Amygdala (tissue), 56 donors: ENCODE measurements at places on chromosomes 1 and 21.

DNA sequence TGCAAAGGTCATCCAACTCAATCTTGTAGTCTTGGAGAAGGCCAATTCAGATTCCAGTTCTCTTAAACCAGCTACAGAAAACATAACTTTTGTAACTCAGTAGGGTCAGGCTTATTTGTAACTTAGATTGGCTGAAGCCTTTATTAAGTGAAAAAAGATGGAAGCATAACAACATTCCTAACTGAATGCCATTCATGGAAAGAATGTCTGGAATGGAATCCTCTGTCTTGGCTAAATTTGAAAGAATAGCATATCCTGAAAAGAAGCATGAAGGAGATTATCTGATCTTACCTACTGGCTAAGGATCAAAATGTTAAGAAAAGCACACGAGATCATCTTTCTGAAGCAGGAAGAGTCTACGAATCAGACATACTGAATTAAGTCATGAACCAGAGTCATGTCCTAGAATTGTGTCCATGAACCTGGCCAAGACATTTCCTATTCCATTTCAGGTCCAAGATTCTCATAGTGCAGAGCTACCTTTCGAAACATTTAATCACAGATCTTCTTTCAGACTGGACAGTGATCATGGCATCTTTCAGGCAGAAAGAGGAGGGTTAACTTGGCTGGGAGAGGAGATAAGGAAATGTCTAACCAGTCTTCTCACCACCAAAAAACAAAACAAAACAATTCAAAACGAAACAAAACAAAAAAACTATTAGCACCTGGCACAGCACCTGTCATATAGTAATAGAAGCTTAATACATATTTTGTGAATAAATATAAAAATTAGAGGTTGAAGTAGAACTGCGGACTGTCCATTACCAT is 75.6 kb downstream of the XCL2 start:
- DNase-seq: no peak

- DNase-seq: no peak
Measured at GRCh38 chr1:96256130-96256790, 465.3 kb upstream of the PTBP2 start.

GRCh38 chr1:192905049-192905448 is 96.2 kb downstream of the RGS2 start:
- no peak for DNase-seq

DNA sequence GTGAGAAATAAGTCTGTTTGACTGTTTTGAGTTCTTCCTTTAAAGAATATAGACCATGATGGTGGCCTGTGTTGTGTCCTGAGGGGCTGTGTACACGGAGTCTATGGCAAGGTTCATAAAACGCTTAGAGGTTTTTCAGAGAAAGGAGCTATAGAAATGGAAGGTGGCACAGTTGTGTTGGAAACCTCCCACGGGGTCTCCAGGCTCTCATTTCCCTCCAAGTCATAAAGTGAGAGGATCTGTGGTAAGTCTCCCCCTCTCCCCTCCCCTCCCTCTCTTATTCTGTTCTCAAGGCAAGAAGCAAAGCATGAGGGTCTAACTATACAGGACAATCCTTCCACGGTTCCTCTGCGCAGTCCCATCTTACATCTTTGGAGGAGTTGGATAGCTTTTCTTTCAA is 139.2 kb downstream of the KIF26B start:
- DNase-seq: no peak

DNA sequence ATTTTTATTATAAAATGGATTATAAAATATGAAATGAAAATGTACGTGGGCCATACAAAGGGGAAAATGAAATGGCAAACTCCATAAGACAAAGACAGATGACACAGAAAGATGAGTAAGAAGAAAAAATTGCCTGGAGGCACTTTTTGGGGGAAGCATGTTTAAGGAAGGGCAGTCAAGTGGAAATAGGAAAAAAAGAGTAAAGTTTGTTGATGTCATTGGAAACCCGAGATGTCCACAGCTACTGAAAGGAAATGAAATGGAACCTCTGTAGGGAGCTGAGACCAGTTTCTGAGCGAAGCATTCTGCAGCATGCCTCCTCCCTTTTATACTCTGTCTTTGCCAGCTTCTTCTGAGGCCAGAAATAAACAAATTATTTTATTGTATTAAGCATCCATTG is 203.4 kb upstream of the UBE2U start:
- DNase-seq: no peak

- DNase-seq: no peak
Measured at GRCh38 chr1:225448146-225448805, 20.4 kb upstream of the LBR start.

DNA sequence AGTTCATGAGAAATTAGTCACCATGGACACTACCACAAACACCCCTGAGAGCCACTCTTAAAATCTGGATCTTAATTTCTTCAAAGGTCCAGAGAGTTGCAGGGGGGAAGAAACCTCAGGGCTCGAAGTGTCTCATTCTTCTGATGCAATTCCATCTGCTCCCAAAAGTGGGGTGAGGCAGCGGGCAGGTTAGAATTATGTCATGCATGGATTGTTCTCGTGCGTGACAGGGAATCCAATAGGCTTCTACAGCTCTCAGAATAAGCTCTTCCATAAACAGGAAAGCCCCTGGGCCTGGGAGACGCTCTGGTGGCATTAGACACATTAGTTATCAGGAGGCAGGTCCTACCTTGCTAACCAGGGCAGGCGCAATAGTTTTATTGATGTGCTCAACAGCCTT is 8.4 kb downstream of the ENO1 start:
- DNase-seq: no peak

DNA sequence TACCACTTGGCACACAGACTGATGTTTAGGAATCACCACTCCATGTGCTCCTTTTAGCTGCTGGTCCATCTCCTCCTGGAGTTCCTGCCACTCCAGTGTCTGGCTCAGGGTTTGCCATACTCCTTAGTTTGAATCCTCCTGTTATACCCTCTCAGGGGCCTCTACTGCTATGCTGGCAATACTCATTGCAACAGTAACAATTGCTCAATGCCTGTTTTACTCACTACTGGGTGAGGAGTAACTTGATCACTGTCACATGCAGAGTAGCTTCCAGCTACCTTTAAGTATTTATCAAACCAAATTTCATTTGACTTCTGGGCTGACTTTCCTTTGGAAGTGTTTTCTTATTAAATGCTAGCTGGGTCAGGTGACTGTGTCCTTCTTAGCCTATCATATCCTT is 107.2 kb upstream of the WLS start:
- no peak for DNase-seq

DNA sequence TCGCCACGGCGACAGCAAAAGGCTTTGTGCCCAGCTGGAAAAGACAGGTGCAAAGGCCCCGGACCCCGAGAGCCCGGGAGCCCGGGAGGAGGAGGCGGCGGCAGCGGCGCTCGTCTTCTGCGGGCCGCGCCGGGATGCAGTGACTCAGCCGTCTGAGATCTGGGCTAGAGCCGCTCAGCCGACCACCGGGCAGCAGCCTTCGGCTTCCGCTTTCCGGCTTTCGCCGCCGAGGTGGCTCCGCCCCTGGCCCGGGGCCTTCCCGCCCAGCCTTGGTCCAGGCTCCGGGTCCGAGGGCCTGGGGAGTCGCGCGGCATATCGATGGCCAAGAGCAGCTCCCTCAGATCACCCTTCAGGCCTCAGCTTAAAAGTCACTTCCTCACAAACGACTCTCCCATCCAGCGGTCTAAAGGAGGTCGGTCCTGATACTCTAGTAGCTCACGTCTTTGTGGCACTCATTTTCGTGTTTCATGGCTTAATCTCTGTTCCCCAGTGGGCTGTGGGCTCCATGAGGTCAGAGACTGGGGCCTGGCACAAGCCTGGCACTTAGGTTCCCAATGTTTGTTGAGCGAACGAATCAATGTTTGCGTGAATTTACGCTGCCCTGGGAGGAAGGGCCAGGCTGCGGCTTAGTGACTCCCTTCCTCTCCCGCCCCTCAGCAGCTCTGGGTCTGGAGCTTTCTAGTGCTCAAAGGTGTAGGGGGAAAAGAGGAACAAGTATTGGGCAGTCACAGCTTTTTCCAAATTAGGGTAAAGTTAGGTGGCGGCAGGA is at the start of gene PHTF1:
Gene PHTF1, minus strand, starts transcription at position 154 of the 769 bp plus-strand sequence. CDS start 783 bp downstream, outside the sequence.
- DNase-seq: peak; percentile 58

DNA sequence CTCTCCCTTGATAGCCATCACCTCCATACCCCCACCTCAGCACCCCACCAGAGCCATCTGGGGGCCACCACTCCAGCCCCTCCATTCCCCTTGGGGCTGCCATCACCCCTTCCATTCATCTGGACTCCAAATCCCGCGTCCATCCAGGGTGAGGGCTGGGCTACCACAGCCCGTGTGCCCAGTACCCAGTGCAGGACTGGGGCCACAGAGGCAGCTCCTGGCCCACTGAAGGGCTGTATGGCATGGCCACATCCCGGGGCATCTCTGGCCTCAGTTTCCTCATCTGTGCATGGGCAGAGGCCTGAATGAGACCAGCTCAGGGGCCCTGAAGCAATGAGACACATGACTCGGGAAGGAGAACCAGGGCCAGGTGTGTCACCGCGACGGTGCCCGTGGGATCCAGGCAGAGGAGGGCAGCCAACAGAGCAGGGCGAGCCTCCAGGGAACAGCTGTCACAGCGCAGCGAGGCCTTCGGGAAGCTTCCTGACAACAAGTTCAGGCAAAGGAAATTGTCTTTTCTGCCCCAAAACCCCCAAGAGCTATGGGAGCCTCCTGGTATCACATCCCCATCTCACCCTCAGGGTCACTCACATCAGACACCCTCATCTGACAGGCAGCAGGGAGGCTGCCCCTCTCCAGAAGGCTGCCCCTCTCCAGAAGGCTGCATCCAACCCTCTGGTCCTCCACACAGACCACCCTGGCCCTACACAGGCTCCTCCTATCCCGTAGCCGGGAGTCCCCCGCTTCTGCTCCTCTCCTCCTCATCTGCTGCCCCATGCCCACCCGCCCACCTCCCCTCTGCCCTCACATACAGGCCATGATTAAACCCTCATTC is 76.3 kb downstream of the MEGF6 start:
- no peak for DNase-seq

DNA sequence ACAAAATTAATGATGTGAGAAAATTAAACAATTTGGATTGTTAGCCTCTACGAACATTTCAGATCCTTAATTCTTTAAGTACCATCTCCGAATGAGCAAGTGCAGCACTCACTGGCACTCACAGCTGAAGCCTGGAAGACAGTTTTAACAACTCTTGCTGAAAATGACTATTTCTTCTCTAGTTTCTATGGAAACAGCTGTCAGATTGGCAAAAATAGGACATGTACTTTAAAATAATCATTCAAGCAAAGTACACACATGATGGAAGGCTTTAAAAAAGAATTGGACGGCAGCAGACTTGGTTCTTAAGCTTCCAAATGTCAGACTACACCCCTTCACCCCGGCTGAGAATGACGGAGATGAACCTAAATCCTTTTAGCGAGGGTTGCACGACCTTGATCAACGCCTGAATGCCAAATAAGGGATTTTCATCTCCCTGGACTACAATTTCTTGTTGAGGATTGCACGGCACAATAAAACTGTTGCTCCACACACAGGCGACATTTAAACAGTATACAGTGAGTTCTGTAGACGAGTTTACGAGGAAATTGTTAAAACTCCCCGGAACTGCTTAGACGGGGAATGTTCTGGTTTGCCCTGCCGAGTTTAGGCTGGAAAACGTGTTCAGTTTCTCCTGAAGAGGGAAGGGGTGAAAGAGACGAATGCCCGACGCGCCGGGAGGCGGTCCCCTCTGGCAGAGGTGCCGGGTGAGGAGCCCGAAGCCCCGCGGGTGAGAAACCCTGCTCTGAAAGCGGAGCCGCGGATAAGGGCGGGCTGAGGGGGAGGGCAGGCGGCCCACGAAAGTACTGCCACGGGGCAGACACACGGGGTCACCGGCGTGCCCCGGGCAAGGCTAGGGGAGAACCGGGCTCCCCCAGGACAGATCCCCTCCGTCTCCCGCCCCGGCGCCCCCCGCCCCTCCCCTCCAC is 671 bp downstream of the OMA1 start:
- DNase-seq: peak; percentile 78

- no peak for DNase-seq
Measured at GRCh38 chr1:230335861-230336522, 90.1 kb downstream of the PGBD5 start.

- no peak for DNase-seq
Measured at GRCh38 chr1:46131712-46132528, 509 bp downstream of the PIK3R3 start.

DNA sequence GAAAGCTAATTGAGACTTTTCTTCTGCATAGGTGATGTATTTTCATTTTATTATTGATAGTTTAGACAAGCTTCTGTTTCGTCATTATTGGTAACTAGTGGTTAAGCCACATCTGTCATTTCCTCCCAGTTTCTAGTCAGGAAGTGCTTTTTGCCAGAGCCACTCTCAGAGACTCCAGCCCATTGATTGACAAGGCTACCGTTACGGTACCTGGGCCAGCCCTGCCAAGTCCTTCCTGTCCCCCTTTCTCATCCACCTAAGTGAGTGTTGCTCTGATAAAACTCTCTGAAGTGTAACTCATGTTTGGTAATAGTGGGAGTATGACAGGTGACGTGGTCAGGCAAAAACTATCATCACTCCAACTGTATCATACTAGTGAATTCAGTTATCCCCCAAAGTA is 29.6 kb upstream of the AGL start:
- DNase-seq: no peak

- no peak for DNase-seq
Measured at GRCh38 chr1:154265586-154265985, 6.8 kb upstream of the HAX1 start.
